ENCODE measurements at places on chromosomes 2 and 18.

DNA sequence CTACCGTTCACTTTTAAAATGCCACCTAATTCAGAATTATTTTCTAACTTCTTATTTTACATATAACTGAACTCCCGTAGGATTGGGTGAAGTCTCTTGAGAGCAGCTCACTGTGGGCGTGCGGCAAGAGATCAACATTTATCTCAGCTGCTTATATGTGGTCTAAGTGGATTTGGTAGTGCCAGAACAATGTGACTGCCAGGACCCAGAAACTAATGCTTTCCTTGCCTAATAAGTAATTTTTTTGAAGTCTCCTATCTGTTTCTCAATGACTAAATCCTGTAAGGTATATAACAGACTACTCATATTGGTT is 11.2 kb upstream of the NFE2L2 start:
- no peak for DNase-seq

GRCh38 chr18:37299471-37300304 is 265.9 kb downstream of the CELF4 start:
- DNase-seq = no peak

GRCh38 chr18:69752737-69753380 is 194.8 kb downstream of the CD226 start:
- no peak for DNase-seq

DNA sequence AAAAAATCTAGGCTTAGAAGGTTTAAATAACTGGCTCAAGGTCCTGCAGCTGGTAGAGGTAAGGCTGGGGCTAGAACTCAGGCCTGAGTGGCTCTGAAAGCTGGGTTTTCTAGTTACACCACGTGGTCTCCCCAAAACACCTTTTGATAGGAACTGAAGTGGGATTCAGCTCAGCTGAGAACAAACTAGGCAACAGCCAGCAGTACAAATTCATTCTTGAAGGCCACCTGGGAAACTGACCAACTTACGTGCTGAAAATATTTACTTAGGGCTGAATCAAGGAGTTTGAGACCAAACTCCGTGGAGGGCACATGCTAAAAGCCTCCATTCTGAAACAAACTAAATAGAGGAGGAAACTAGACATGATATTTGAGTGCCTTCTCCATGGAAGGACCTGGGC is 67.2 kb downstream of the AOX1 start:
- DNase-seq = no peak

- no peak for DNase-seq
Observed at GRCh38 chr2:33298233-33298632, 178.2 kb upstream of the RASGRP3 start.

DNA sequence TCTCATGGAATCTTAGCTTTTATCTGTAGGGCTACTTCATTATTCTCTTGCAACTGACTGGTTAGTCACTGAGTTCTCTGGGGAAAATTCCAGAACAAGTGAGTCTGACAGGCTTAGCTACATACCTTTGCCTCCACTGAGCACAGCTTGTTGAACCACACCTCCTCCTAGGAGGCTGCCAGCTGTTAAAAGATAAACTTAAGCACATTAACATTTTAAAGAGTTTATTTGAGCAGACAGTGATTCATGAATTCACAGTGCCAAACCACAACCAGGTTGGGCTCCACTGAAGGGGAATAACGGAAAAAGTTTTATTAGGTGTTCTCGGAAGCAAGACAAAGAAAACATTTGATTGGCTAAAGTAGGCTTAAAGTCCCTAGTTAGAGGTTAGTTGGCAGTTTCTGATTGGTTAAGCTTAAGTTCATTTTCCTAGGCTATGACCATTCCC is 12.5 kb upstream of the SLC38A11 start:
- DNase-seq = peak; percentile 4

DNA sequence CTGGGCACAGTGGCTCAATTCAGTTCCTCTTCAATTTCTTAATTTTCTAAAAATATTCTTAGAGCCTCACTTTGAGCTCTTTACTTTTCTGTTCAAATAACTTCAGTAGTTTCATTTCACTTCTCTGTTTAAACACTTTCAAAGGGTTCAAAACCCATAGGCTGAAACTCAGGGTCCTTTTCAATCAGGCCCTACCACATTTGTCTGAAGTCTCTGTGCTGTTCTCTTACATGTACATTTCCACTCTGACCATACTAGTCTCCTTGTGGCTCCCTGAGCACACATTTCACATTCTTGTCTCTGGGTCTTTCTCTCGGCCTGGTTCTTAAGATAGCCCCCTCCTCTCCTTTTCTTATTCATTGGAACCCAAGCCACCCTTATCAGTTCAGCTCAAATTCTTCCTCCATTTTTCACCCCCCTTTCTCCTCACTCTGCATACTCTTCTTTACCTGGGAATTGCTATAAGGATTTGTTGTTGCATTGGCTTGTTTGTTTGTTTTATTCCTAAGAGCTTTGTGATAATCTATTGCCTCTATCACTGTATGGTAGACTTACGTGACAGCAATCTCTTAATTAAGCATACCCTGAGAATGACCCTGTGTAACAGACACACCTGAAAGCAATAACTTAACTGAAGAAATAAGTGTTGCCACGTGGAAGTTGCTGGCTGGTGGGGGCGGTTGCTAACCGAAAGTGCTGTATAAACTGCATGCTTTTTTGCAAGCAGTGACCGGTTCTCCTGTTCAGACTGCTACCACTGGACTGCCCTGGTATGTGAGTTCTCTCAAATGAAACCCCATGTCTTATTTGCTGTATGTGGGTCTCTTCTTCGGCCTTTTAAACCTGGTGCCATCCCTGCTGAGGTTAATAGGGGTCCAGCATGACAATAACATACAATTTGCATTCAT is 27.7 kb upstream of the ACADL start:
- no peak for DNase-seq

DNA sequence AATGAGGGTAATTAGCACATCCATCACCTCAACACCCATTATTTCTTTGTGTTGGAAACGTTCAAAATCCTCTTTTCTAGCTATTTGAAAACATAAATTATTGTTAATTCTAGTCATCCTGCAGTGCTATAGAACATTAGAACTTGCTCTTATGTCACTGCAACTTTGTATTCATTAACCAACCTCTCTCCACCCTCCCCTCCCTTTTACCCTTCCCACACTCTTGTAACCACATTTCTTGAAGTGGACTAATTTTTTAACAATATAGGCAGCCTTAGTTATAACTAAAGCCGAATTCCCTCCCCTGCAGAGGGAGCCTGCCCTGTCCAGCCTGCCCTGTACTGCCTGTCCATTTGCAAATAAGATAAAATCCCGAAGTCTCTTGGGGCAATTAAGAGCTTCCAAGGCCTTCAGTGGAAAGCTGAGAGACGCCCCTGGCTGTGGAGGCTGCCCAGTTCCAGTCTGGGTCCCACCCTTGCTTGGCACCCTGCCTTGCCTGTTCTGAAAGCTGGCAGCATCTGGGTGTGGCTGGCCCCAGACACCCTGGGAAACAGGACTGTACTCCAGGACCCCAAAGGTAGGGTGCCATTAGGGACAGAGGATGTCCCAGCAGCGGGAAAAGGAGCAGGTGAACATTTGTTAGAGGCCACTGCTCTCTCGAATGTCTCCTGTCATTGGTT is 65.1 kb downstream of the MEX3C start:
- DNase-seq = no peak

All from iPS DF 6.9 (cell line).